ENCODE measurements at places on chromosomes 12 and 14. TPM values are rescaled to one million over a fixed set of nuclear protein-coding genes. Genes with fewer than 3 reads are reported as not detected.

DNA sequence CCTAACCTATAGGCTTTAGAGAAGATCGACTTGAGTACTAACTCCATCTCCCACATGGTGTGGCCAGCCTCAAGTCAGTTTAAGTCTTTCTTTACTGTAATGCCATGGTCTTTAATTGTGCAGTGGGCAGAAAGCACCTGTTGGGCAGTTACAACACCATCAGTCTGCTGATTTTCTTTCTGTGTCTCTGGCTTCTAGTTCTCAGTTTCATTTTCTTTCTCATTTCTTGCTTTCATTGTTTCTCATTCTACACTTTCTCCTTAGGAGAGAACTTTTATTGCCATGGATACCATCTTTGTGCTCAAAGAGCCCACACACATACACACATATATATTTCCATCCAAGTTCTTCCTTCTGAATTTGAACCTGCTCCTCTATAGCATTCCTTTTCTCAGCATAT, 96.1 kb upstream of the SLC16A7 start:
- H3K4me1 ChIP-seq: peaks cover 6% of the 10 kb centered on the region
- DNase-seq: no peak
- no peaks in the 10 kb centered on the region for H3K36me3 ChIP-seq
- H3K27me3 ChIP-seq: no peaks in the 10 kb centered on the region
- no peak overlapping the region for H3K4me3 ChIP-seq

GRCh38 chr12:131908092-131909080, 14.0 kb downstream of the ULK1 start:
- H3K4me3 ChIP-seq: no peak overlapping the region
- no peak for DNase-seq
- peaks cover 12% of the 10 kb centered on the region for H3K4me1 ChIP-seq
- peaks cover 2% of the 10 kb centered on the region for H3K27me3 ChIP-seq

DNA sequence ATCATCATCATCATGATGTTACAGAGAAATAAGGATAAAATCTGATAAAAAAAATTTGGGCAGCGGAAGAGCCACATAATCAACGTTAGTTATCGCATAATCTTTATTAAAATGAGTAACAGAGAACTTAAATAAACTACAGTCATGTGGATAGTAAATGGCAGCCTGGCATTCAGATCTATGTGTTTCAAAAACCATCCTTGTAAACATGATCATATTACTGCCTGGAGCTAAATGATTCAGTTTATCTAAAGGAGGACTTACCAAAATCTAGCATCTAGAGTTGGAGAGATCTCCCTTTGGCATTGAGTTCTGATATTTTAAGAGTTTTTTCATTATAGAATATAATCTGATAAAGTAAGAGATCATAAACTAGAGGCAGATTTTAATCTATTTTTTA, 200.1 kb upstream of the MGAT4C start:
- H3K4me3 ChIP-seq: no peak overlapping the region
- no peaks in the 10 kb centered on the region for H3K27me3 ChIP-seq
- no peak for DNase-seq
- H3K27ac ChIP-seq: no peak overlapping the region
- H3K36me3 ChIP-seq: no peaks in the 10 kb centered on the region

DNA sequence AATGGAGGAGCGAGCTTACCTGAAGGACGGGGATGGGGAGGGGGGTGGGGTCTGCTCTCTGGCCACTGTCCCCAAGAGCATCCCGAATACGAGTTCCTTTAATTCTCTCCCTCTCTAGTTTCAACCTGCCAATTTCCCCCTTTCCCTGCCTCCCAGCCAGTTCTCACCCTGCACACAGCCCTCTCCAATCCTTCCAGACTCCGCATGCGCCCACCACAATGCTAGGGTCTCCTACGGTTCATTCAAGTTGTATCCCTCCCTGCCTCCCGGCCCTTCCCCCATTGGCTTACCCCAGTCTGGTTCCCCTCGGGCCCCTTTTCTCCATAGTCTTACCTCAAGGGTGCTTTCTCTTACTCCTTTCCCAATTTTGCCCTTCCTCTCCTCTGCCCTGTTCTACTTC, 708 bp upstream of the IGFBP6 start:
- H3K4me3 ChIP-seq: peak overlapping the region; percentile 95
- peak overlapping the region; percentile 95 for H3K27ac ChIP-seq
- peaks cover 5% of the 10 kb centered on the region for H3K27me3 ChIP-seq
- peaks cover 59% of the 10 kb centered on the region for H3K4me1 ChIP-seq
- no peak for DNase-seq

The BAZ2A gene
- 54.2 TPM for total RNA-seq

DNA sequence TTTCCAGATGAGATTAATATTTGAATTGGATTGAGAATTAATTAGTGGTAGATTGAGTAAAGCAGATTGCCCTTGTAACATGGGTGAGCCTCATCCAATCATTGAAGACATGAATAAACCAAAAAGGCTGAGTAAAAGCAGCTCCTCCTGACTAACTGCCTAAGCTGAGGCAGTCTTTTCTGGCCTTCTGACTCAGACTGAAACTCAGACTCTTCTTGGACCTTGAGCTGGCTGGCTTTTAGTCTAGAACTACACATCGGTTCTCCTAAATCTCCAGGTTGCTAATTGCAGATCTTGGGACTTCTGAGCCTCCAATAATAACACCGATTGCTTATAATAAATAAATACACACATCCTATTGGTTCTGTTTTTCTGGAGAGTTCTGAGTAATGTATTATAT, 24.0 kb downstream of the FKBP11 start:
- no peak overlapping the region for H3K27ac ChIP-seq
- no peak for DNase-seq
- no peaks in the 10 kb centered on the region for H3K36me3 ChIP-seq
- peaks cover 14% of the 10 kb centered on the region for H3K4me1 ChIP-seq
- no peak overlapping the region for H3K4me3 ChIP-seq

The PROX2 gene
- total RNA-seq: not detected

DNA sequence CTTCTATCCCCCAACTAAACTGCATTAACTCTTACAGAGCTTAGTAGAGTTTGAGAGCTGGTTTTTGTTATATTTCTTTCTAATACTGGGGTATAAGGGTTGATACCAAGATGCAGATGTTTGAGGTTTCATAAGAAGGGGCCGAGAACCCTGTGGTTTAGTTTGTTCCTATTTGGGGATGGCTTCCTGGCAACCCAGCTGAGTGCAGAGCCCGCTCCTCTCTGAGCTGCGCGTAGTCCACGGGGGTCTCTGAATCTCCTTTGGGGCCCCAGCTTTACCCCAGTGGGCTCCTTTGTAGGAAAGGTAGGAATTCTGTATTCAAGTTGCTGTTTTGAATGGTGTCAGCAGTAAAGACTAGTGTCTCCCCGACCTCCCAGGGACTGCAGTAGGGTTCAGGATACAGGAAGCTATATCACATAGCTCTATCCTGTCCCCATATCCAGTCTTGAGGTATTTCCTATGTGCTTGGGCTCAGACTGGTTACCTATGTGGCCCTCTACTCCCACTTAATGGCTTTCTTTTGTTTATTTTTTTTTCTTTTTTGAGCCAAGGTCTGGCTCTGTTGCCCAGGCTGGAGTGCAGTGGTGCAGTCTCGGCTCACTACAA, 25.4 kb downstream of the PLXNC1 start:
- DNase-seq: no peak
- no peak overlapping the region for H3K4me3 ChIP-seq
- H3K27me3 ChIP-seq: peaks cover 10% of the 10 kb centered on the region

The FAM222A gene
- total RNA-seq: 0.64 TPM

GRCh38 chr14:103528146-103528586, 830 bp upstream of the TRMT61A start:
- H3K36me3 ChIP-seq: peaks cover 4% of the 10 kb centered on the region
- H3K27ac ChIP-seq: peak overlapping the region; percentile 97
- H3K4me1 ChIP-seq: peaks cover 32% of the 10 kb centered on the region
- H3K4me3 ChIP-seq: peak overlapping the region; percentile 96

GRCh38 chr14:96698960-96699539, 98.1 kb upstream of the VRK1 start:
- H3K27ac ChIP-seq: no peak overlapping the region
- H3K4me1 ChIP-seq: no peaks in the 10 kb centered on the region
- H3K4me3 ChIP-seq: no peak overlapping the region
- H3K27me3 ChIP-seq: peaks cover 5% of the 10 kb centered on the region
- no peaks in the 10 kb centered on the region for H3K36me3 ChIP-seq

GRCh38 chr14:64654246-64654900, 49.9 kb upstream of the PLEKHG3 start:
- H3K27ac ChIP-seq: peak overlapping the region; percentile 85
- H3K36me3 ChIP-seq: no peaks in the 10 kb centered on the region
- peaks cover 34% of the 10 kb centered on the region for H3K4me1 ChIP-seq
- peaks cover 5% of the 10 kb centered on the region for H3K27me3 ChIP-seq
- DNase-seq: peak; percentile 75
- H3K4me3 ChIP-seq: no peak overlapping the region

The FAM90A1 gene
- total RNA-seq: not detected

DNA sequence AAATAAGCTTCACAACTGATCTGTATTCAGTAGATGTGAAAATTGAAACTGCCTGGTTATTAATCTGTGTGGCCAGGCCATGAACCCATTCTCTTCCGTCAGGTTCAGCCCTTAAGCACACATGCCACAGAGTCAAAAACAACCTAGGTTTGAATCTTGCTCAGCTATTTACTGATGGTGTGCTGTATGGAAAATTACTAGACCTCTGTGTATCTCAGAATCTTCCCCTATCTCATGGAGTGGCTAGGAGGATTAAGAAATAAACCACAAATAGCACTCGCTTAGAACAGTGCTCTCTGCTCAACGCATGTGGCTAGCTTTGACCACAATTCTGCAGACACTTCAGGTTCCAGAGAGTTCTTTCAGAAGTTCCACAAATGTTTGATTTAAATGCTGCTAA, 240.7 kb upstream of the PLEKHG7 start:
- no peak overlapping the region for H3K4me3 ChIP-seq
- DNase-seq: no peak
- no peaks in the 10 kb centered on the region for H3K36me3 ChIP-seq
- no peak overlapping the region for H3K27ac ChIP-seq
- H3K27me3 ChIP-seq: peaks cover 5% of the 10 kb centered on the region

GRCh38 chr12:3150308-3150670, 73.1 kb downstream of the TSPAN9 start:
- H3K4me1 ChIP-seq: peaks cover 11% of the 10 kb centered on the region
- no peak for DNase-seq
- no peaks in the 10 kb centered on the region for H3K36me3 ChIP-seq
- H3K27ac ChIP-seq: no peak overlapping the region
- no peak overlapping the region for H3K4me3 ChIP-seq

The ACVRL1 gene
- 13.5 TPM for total RNA-seq

The SLCO1A2 gene
- total RNA-seq: not detected

GRCh38 chr14:97491697-97492096, 694.5 kb downstream of the VRK1 start:
- H3K4me1 ChIP-seq: no peaks in the 10 kb centered on the region
- no peak for DNase-seq
- H3K27ac ChIP-seq: no peak overlapping the region
- no peaks in the 10 kb centered on the region for H3K36me3 ChIP-seq
- H3K27me3 ChIP-seq: peaks cover 2% of the 10 kb centered on the region

The OR6J1 gene
- not detected for total RNA-seq

DNA sequence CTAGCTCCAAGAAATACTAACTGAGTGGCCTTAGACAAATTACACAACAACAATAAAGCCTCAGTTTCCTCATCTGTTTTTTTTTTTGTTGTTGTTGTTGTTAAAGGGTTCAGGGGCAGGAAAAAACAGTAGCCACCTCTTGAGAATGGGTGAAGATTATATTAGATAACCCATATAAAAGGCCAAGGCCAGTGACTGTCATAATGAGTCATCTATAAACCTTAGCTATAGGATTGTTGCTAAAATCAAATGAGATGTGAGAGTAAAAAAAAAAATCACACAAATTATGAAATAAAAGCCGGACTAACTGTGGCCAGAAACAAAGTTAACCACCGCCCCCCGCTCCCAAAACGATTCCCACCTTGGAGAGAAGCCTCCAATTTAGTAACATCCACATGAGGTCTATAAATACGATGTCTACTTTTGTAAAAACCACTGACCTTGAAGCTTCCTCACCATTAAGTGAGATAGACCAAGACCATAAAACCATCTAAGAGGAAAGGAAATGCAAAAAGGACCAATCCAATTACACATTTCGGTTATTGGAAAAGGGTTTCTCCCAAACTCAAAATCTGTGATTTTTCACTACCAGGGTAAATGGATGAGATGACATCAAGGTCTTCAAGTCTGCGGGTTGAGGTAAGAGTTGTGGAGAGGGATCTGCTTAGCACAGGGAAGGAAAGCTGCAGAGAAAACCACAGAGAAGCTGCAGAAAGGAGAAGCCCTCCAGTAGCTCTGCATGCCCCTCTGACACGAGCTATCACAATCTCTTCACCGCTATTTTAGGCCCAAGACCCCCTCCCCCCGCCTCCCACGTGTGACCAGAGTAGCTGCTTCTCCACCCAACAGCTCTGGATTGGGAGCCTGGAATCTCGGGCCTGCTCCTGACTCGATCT, 1.0 kb downstream of the NAA25 start:
- no peak for DNase-seq
- peak overlapping the region; percentile 95 for H3K27ac ChIP-seq
- peak overlapping the region; percentile 93 for H3K4me3 ChIP-seq
- H3K4me1 ChIP-seq: peaks cover 53% of the 10 kb centered on the region

Data from HFFc6 (cell line).